ENCODE measurements at places on chromosomes 16 and 17.

DNA sequence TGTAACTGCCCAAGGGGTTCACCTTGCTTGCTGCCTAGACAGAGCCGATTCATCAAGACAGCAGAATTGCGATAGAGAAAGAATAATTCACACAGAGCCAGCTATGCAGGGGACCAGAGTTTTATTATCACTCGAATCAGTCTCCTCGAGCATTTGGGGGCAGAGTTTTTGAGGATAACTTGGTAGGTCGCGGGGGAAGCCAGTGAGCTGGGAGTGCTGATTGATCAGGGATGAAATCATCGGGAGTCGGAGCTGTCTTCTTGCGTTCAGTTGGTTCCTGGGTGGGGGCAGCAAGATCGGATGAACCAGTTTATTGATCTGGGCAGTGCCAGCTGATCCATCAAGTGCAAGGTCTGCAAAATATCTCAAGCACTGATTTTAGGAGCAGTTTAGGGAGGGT, 9.1 kb downstream of the ITGAM start:
- no peak for DNase-seq

- peak; percentile 43 for DNase-seq
These were observed at the start of gene SLC16A11 for GRCh38 chr17:7043497-7044198. SLC16A11 (minus strand) TSS chr17:7044092; CDS start chr17:7043513, 579 bp downstream.

GRCh38 chr17:9817086-9817485, 4.8 kb downstream of the GSG1L2 start:
- DNase-seq, result peak; percentile 36

- DNase-seq, result no peak
These were observed 6.7 kb upstream of the MPP3 start for GRCh38 chr17:43839670-43840108.

All from posterior cingulate gyrus (tissue), 11 donors.